Bone marrow (tissue), 2 donors: ENCODE measurements at places on chromosomes 5 and 9.

- no peak for DNase-seq
Measured at GRCh38 chr5:149432911-149433401, 53.9 kb upstream of the IL17B start.

DNA sequence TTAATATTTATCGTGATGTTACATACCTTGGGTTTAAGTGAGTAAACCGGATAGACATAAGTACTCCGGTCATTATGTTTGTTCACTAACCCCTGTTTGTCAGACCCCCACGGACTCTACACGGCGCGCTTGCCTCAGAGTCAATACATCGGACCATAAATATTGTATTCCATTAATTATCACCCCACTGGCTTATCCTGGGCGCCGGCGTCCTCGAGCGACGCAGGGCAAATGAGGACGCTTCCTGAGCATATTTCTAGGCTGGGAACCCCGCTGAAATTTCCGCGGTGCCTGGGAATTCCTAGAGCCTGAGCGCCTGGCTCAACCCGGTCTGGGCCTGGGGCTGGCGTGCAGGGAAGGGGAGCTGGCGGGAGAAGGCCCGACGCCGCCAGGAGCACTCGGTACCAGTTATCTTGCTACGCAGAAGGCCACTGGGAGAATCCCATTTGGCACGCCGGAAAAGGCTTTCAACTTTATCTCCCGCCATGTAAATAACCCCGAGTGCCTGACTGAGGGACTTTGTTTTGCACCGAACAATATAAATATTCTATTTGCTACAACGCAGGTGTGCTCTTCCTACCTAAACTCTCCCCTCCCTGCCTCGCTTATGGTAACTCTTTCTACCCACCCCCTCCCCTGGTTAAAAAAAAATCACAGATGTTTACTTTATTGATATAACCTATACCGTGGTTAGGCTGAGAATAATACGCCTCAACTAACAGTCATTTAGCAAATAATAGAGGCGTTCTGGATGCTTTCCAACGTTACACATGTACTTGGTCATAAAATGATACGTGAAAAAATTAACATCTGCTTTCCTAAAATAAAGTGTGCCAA lies 19.4 kb downstream of the NR2F1 start:
- no peak for DNase-seq

DNA sequence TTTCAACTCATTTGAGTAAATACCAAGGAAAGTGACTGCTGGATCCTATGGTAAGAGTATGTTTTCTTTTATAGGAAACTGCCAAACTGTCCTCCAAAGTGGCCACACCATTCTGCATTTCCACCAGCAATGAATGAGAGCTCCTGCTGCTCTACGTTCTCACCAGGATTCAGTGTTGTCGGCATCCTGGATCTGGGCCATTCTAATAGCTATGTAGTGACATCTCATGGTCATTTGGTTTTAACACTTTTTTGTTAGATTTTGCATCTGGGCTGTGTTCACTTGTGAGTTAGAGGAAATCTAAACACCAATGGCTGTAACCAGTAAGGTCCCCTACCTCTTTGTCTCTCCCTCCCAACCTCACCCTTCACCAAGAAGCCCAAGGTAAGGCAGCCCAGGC lies 115.9 kb downstream of the ATPSCKMT start:
- no peak for DNase-seq

DNA sequence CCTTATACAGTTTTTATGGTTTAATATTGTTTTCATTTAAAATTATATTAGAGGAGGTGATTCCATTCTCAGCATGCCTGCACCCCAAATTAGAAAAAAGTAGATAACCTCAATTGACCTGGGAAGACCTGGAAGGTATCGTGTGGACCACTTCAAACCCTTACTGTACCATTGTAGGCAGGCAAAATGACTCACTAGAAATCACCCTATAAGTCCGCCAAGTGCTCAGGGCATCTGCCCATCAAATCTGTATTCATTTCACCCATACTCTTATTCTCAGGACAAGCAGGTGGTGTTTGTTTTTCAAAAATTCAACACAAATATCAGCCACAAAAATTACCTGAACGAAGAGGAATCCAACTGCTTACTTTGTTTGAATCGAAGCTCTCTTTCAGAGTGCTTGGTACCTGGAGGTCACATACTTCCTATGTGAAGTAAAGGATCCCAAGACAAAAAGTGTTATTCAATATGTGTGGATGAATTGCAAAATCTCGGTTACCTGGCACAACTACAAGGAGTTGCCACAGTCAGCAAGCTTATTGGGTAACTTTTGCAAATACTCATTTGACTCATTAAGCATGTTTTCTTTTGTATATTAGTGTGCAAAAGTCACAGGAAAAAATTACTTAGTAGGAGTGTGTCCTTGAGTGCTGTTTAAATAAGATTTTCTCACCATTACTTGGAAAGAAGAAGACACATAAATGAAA lies 216.2 kb downstream of the ENC1 start:
- no peak for DNase-seq

DNA sequence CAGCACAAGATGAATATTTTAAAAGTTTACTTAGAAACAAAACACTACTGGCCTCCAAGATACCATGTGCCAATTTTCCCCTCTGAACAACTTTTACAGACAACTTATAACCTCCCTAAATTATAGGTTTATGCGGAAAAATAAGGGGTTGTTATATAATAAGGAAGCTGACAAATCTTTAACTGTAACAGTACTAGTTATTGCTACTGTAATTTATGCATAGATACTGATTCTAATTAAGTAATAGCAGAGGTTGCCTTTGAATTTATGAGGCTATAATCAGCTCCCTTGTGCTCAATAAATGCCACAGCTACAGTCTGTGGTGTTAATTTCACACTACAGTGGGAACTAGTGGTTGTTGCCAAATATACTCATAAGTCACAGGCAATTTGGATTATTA lies 291.3 kb upstream of the PCSK5 start:
- DNase-seq = no peak

GRCh38 chr9:80842389-80842788 lies 847.0 kb downstream of the TLE1 start:
- DNase-seq = no peak
